Skeletal muscle cell (primary cell): ENCODE measurements at places on chromosomes 3 and 15.

GRCh38 chr15:79673416-79674123 lies 223.2 kb downstream of the MTHFS start:
- DNase-seq: peak; percentile 41

DNA sequence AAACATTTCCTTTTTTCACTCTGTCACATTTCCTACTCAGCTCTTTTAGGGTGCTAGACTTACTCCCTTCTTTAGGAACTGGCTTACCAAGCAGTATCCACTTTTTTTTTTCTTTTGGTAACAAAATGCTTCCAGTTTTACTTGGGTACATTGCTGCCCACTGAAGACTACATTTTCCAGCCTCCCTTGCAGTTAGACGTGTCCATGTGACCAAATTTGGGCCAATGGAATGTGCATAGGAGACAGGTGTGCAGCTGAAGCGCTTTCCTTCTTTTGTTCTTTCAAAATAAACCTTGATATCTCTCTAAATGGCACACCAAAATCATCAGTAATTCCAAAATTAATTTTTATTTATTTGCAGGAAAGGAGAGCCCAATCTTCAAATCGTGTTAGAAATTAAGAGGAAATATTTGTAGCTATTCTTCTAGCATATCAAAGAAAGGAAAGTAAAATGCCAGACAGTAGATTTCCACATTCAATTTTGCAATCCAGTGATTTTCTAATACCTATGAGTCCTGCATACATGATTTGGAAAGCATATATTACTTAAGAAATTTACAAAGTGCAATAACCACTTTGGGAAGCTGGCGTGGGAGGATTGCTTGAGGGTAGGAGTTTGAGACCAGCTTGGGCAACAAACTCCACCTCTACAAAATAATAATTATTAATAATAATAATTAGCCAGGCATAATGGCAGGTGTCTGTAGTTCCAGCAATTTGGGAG lies 422.0 kb upstream of the FRG2C start:
- no peak for DNase-seq

GRCh38 chr3:162764808-162765071 lies 1268.1 kb downstream of the OTOL1 start:
- no peak for DNase-seq

DNA sequence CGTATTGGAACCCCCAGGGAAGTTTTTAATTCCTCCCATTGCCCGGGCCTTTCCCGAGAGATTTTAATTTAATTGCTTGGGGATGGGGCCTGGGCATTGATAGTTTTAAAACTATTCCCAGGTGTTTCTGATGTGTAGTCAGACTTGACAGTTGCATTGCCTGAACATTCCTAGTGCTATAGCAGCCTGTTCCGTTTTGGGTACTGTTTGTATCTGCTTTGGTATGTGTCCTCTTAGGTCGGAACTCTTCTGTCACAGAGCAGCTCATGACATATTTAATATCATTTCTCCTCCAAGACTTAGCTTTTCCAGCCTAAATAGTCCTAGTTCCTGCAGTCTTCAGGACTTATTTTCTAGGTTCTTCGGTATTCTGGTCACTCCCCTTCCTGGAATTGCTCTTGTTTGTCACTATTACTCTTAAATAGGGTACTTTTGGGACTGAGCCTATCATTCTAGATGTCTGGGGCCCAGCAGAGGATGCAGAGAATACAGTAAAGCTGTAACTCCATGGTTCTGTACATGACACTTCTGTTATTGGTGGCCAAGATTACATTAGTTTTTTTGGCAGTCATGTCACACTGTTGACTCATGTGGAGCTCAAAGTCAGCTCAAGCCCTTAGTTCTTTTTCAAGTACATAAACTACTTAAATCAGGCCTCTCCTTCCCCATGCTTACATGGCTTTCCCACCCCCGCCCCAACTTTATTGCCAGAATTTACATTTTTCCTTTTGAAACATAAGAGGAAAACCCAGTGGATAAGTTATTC lies 81.5 kb downstream of the BBX start:
- DNase-seq: peak; percentile 36

DNA sequence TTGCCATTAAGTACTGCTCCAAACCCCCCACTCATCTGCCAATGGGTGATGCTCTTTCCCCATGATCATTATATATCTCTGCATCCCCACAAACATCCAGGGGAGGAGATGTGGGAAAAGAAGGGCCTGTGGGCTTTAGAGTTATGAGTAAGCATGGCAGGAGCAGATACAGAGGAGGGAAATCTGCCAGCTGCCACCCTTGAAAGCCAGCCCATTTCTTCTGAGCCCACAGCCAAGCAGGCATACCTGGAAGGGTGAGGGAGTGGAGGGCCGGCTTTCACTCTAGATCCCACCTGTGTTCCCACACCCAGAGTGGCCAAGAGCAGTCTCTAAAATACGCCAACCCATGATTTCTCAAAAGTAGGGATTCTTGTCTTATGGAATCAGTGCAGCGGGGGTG lies 1.7 kb upstream of the SLC25A38 start:
- no peak for DNase-seq

DNA sequence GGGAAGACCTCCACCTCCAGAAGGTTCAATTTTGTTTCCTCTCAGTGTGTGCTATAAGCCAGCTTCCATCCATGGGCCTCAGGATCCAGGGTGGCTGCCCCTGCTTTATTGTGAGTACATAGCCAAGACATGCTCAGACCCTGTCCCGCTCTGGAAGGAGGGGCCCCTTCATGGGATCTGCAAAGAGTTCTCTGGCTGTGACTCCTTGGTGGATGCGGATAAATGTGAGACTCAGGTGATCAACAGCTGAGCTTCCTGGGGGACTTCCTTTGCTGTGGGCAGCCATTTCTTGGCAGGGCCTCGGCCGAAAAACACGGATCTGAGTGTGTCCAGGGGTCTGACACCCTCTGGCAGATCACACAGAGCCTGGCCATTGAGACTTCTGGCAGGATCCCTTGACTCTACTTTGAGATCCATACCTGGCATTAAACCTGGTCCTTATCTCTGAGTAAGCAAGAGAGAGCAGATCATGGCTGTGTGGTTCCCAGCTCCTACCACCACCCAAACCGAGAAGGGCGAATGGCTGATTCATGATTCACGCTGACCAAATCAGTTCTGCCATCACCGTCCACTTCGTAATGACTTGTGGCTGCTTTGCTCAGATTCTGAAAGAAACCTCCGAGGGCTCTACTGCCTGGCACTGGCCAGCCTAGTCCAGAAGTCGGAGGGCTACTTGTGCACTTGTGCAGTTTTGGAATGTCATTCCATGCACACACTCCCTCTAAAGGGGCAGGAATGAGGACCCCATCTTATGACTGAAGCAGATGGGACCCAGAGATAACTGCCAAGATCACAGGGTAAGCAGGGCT lies 68.1 kb downstream of the SENP2 start:
- no peak for DNase-seq

GRCh38 chr3:46187876-46188275 lies 20.2 kb downstream of the CCR1 start:
- DNase-seq: peak; percentile 82

DNA sequence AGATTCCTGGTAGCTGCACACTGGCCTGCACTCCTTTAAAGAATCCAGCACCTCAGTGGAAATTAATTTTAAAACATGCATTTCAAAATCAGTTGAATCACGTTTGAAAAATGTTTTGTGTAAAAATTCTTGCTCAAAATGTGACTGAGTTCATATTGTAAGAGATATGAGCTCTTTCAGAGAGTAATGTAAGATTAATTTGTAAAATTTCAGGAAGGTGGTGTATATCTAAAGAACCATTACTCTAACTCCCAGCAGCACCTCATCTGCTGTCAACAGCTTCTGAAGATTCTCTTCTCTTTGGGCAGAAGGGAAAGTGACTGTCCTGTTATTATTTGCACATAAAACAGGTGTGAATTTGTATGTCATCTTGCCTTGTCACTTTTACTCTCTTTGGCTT lies 97.5 kb upstream of the PLXNA1 start:
- DNase-seq: no peak

- DNase-seq: no peak
Observed at GRCh38 chr15:51585986-51586385, 36.6 kb downstream of the DMXL2 start.

GRCh38 chr3:139202959-139203349 lies 140.9 kb upstream of the MRPS22 start:
- DNase-seq: no peak

GRCh38 chr3:123883701-123884202 lies 380 bp downstream of the MYLK start:
- no peak for DNase-seq

GRCh38 chr3:13600950-13601691 lies 52.2 kb downstream of the FBLN2 start:
- DNase-seq: peak; percentile 39

DNA sequence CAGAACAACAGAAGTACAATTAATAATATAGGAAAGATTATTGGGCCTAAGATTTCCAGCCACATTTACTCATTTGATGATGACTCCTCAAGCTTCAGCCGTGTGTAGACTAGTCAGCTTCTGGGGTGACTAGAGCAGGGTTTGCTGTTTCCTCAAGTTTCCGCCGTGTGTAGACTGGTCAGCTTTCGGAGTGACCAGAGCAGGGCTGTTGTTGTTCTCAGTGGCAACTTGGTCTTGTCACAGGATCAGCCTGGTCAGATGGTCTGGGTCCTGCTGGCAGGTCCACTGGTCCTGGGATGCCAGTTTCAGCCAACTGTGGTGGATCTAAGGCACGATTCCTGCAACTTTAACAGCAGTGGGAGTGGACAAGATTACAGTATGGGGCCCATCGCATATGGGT lies 21.8 kb upstream of the NOX5 start:
- no peak for DNase-seq

GRCh38 chr3:171330938-171331337 lies 129.3 kb downstream of the TNIK start:
- no peak for DNase-seq

DNA sequence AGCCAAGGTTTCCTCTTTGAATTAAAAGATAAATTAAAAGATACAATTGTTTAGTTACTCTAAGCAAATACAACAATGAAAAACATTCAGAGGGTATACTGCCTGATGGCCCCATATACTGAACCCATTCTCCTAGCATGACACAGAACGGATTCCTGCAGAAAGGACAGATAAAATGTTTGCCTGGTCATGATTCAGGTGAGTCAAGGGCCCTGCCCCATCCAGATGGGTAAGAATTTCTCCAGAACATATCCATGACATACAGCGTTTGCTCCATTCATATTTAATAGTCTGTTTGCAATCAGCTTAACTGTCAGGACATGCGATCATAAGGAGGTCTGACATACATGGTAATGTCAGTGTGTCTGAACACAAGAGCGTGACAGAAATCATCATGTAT lies 8.6 kb downstream of the TMEM41A start:
- DNase-seq: no peak

DNA sequence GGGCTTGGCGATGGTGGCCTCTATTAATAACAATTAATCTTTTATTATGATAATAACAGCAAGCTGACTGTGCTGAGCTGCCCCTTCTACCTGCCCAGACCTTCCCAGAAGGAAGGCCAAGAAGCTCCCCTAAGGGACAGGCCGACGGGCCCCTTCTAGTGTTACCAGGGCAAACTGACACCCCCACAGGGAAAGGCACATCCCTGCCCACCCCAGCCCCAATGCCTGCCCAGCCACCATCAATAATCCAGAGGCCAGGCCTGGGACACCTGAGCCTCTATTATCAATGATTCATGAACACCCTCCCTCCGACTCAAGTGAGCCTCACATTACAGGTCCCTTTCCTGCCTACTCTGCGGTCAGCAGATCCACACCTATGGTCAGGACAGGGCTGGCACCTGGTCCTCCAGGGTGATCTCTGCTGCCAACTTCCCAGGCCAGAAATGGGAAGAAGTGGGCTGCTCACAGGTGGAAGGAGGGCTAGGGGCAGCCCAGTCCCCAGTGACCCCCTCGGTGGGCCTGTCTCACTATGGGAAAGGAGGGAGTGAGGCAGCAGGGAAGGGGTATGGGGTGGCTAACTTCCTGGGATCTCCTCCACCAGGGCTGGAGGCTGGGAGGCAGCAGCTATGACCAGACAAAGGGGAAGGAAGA lies 1.8 kb downstream of the TWF2 start:
- DNase-seq: no peak

GRCh38 chr3:50267280-50267913 lies 1.6 kb upstream of the SEMA3B start:
- DNase-seq: no peak

GRCh38 chr3:183487896-183488295 lies 59.5 kb upstream of the MCF2L2 start:
- no peak for DNase-seq

- DNase-seq: no peak
Observed at GRCh38 chr15:56393277-56393676, 28.1 kb downstream of the TEX9 start.

GRCh38 chr3:195352895-195353488 lies 82.0 kb upstream of the XXYLT1 start:
- DNase-seq: peak; percentile 62

DNA sequence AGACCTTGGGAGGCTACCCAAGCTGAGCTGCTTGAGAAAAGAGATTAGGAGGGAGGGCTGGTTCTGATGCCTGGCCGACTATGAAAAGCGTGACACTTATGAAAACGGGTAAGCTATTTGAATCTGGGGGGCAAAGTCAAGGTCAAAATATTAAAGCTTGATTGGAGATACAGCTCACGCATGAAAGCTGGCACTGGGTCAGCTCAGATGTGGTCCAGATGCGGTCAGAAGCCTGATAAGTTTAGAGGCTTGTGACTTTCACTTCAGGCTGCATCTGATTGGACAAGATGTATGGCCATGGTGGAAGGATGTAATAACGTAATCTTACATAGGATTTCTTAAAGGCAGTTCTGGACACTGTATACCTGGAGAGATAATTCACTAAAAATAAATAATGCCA lies 690.3 kb downstream of the NTRK3 start:
- DNase-seq: no peak

GRCh38 chr3:107710851-107711250 lies 188.1 kb downstream of the BBX start:
- no peak for DNase-seq

- DNase-seq: no peak
Observed at GRCh38 chr15:58444056-58444455, 12.3 kb downstream of the LIPC start.

- no peak for DNase-seq
Observed at GRCh38 chr15:80173022-80173759, 20.4 kb downstream of the FAH start.

- peak; percentile 73 for DNase-seq
Observed at GRCh38 chr15:69090197-69090948, 70.1 kb upstream of the GLCE start.

DNA sequence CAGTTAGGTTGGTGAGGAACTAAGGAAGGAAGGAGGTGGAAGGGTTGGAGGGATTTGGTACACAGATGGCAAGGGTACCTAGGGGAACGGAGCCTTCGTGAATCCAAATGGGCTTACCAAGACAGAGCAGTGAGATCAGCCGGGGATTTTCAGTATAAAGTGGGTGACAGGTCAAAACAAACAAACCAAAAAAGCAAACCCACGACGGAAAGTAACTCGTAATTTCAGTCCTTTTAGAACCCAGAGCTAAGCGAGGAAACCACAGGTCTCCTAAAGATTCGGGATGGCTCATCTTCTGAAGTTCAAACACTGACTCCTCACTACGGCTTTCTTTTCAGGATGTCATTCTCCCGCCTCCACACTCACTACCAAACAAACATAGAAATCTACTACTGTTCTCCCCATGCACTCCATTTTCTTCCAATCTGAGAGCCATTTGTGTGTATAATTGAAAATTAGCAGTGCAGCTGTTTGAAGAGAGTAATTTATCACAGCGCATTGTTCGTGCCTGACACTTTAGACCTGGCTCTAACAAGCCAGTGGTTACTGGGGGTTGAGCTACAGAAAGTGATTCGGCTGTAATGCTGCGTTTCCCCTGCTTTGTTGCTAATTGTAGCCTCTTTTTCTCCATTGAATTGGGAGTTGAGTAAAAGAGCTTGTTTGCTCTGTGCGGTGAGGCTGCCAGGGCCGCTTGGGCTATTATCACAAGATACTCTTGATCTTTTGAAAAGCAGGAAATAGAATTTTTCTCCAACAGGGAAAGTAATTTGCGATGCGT lies 64.7 kb upstream of the CCDC39 start:
- no peak for DNase-seq
